CD14-positive monocyte (primary cell): ENCODE measurements at places on chromosomes 13 and 19.
A peak's percentile ranks its signal among the peaks of the same experiment; 100 is the strongest.

DNA sequence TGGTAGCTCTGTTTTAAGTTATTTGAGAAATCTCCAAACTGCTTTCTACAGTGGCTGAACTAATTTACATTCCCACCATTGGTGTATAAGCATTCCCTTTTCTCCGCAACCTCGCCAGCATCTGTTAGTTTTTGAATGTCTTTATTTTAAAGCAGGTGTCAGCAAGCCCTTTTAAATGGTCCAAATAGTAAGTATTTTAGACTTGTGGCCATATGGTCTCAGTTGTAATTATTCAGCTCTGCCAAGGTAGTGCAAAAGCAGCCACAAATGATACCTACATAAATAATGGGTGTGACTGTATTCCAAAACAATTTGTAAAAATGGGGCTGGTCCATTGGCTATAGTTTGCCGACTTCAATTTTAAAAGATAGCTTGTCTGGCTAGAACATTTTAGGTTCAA is 58.7 kb upstream of the TMTC4 start:
- no peak for DNase-seq

DNA sequence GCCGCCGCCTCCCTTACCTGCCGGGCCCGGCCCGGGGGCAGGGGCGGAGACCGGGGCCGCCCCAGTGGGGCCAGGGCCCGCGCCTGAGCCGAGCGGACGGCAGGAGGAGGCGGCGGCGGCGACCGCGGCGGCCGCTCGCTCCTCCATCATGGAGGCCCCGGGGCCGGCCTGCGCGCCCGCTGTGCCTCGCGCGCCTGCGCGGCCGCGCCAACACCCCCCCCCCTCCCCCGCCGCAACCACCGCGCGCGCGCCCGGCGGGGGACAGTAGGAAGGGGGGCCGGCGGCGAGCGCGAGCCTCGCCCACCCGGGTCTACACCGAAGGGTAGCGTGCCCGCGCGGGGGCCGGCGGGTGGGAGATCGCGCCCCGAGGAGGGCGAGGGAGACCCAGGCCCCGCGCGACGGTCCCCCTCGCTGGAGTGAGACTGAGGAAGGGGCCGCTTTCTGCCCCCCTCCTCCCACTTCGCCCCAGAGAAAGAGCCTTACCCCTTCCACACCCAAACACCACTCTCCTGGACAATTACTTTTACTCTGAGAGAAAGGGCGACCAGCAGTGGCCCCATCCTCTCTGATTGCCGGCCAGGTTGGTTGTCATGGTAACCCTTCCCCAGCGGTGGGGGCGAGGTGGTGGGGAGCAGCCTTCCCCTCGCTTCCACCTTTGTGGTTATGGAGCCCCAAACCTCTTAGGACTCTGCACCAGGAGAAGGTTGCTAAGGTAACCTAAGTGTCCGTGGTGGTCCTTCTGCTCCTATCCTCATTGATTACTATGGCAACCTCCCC is at the start of gene STRN4:
TSS of gene STRN4 (minus strand) at position 170 of the 777 bp plus-strand sequence. CDS start at position 150, 20 bp downstream.
- DNase-seq, result peak; percentile 56

- no peak for DNase-seq
These were observed 22.7 kb downstream of the USP12 start for GRCh38 chr13:27148900-27149299.

DNA sequence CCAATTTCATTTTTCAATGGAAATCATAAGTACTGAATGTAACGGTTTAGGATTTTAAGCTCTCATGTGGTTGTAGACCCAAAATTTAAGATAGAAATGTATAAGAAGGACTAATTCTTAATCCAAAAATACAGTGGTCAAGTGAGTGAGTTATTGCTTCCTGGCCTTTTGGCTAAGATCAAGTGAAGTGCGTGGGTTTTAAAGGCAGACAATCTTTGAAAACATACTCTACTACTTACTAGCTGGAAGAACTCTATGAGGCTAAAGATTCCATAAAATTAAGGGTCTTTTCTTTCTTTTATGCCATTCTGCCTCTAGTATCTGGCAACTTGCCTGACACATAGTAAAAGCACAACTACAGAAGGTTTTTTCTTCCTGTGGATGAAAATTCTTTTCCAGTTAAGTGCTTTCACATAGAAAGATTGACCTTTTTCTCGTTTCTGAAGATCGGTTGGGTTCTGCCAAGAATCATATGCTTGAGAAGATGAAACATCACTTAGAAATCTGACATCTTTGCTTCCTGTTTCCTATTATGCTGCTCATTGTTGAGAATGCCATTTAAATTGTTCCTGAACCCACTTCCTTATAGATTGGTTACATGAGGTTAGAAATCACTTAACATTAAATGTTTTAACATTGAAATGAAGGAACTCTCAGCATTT is 26.4 kb upstream of the SCEL start:
- DNase-seq, result no peak

GRCh38 chr19:14413693-14414181 is 5.4 kb downstream of the DDX39A start:
- no peak for DNase-seq

DNA sequence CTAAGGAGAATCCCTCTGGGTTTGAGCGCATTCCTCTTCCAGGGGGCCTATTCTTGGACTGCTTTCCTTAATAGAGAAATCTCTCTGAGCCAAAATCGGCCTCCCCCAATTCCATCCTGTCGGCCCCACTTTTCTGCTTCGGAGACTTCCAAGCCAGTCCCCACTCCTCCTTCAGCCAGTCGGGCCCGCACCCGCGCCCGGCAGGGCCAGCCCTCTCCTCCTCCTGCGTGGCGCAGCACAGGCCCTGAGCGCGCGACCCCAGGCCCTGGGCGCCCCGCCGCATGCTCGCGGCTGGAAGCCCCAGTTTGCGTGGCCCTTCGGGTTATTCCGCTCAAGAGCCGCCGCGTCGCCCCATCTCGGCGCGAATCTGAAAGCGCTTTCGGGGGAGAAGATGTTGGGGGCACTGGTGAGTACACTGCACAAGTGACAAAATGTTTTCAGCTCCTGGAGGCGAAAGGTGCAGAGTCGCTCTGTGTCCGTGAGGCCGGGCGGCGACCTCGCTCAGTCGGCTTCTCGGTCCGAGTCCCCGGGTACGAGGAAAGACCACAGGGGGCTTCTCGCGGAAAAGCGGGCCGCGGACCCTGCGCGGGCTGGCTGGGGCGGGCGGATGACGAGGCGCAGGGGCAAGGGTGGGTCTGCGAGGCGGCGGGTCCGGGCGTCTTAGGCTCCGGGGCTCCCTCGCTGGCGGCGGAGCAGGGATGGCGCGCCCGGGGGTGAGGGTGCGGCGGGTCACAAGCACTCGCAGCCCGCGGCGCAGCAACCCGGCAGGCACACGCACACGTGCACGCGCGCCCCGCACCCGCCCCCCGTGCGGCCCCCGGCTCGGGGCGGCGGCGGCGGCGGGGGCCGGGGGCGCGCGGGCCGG is at the start of gene IL17D:
TSS of gene IL17D (plus strand) at position 785 of the 865 bp plus-strand sequence. CDS start 303 bp downstream, outside the sequence.
- DNase-seq, result no peak

DNA sequence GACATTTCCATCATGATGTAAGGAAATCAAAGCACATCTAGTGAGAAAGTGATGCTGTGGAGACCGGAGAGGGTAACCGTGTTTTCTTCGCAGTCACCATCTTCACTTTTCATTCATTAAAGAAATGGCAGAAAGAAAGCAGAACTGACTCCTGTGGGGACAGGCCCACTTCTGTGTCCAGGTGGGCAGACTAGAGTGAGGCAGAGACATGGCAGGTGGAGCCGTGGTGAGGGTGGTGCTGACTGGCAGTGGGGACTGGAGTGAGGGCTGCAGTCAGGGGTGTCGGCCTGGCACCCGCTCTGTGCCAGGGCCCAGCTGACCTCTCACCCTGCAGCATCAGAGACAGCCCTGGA is 71.4 kb upstream of the MCF2L start:
- no peak for DNase-seq

DNA sequence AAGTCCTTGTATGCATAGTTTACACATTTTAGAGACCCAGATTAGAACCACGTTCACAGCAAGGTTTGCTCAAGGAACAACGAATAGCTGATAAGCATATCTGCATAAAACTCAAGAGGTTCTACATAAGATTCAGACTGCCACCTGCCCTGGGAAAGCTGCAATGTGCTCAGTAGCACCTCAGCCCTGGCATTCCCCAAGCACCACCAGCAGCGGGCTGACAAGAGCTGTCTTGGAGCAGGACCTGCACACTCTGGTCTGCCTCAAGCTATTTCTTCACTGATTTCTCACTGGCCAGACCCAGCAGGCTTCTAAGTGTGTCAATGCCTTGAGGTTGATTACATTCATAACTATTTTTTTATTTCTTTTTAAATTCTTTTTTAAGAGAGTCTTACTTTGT is 65.8 kb upstream of the UQCRFS1 start:
- no peak for DNase-seq

DNA sequence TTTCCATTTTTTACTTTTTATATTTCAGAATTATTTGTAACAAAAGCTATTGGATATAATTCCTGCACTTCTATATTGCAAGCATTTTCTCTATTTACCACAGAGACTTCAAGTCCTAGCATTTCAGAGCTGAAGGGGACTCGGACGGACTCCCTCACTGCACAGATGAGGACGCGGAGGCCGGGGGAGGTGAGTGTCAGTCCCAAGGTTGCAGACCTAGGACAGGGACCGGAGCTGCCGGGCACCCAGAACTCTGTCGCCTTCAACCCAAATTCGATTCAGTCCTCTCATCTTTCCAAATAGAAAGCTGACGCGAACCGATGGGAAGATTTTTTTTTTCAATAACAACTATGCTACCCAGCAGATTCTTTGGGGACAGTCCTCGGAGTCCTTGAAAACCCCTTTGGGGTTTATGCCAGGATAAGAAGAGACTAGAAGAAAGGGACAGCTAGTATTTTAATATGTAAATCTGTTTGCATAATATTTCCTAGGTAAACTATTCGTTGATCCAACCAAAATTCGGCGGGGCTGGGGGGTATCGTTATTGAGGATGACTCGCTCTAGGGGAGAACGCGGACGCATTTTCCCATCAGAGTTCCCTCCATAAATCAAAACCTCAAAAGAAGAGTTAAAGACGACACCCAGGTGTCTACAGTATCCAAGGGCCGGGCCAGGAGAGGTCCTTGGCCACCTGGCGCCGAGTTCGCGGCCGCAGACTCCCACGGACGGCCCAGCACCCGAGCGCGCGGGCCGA is 803 bp downstream of the FLT3 start:
- no peak for DNase-seq

DNA sequence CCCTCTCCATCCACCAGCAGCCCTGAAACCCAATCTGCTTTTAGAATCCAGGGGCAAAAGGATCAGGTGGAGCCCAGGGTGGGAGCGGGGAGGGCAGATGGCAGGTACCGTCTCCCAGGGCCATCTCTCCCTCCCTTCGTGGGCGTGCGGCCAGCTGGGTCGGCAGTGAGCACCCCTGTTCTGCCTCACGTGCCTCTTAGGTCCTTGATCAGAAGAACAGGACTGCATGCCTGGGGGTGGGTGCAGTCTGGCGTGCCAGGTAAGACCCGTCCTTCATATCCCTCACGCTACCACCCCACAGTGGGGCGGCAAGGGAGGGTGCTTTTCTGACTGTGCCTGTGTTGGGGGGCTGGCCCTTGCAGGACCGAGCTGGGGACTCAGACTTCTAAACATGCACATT is 2.0 kb downstream of the SLC8A2 start:
- no peak for DNase-seq

GRCh38 chr19:28927456-28927855 is 285.5 kb downstream of the UQCRFS1 start:
- no peak for DNase-seq

- DNase-seq, result peak; percentile 87
These were observed at the start of gene LAIR1 for GRCh38 chr19:54364775-54365257. LAIR1 (minus strand) TSS chr19:54364931; CDS start chr19:54364804, 127 bp downstream.

DNA sequence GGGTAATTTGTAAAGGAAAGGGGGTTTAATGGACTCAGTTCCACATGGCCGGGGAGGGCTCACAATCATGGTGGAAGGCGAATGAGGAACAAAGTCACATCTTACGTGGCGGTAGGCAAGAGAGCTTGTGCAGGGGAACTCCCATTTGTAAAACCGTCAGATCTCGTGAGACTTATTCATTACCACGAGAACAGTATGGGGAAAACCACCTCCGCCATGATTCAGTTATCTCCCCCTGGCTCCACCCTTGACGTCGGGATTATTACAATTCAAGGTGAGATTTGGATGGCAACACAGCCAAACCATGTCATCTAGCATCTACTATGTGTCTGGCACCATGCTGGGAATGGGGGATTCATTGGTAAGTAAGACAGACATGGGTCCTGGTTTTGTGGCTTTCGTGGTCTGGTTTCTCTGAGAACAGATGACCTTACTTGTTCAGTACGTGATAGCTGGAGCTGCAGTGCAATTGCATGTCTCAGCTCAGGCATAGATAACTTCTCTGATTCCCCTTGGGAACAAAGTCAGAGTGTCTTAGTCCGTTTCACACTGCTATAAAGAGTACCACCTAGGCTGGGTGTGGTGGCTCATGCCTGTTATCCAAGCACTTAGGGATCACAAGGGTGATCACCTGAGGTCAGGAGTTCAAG is 8.3 kb downstream of the ZNF554 start:
- no peak for DNase-seq

GRCh38 chr19:36436531-36436930 is 18.1 kb upstream of the ZFP82 start:
- DNase-seq, result no peak

GRCh38 chr13:105814902-105815250 is 720.6 kb downstream of the EFNB2 start:
- no peak for DNase-seq

DNA sequence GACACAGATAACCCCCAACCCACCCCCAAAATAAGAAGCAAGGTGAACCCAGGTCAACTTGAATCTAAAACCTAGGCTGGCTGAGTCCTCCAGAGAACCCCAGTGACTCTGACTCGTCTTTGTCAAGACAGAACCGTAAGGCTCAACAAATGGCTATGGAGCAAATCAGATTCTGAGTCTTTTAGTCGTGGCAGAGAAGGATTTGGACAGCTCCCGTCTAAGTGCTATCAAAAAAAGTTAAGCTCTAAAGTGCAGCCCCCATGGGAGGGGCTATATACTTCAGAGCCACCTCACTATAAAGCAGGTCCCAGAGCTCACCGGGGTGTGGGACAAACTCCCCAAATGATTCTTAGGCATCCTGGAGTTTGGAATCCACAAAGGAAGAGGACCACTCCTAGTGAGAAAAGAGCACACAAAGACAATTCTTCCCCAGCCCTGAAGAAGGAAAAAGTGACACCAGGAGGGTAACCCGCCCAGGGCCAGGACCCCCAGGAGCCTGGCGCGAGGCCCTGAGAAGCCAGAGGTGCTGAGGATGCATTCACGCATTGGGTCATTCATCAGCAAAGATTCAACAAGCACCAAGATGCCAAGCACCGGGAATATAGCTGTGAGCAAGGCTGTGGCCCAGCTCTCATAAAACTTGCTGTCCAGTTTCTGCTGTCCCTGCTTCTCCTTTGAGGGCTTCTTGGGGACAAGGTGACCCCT is 25.4 kb upstream of the C13orf42 start:
- DNase-seq, result no peak

GRCh38 chr13:100454876-100455275 is 133.7 kb downstream of the GGACT start:
- no peak for DNase-seq

GRCh38 chr13:107233541-107233940 is 665.6 kb upstream of the ARGLU1 start:
- DNase-seq, result no peak

- peak; percentile 17 for DNase-seq
These were observed 51.0 kb upstream of the DOCK9 start for GRCh38 chr13:99028890-99029289.

DNA sequence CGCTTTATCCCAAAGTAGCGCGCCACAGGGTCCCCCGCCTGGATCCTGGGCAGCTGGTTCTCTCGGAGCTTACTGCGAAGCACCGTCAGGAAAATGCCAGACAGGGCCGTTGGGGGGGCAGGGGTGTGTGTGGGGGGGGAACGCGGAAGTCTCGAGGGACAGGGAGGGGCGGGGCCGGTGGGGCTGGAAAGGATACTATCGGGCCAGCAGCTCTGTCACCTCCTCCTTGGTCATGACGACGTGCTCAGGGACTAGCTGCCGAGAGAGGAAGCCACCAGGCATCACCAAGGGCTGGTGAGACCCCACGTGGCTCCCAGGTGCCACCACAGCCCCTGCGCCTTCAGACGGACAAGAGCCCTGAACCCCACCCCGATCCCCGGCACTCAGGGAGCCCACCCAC is 5.3 kb downstream of the POLR2E start:
- peak; percentile 38 for DNase-seq
